ENCODE measurements at places on chromosomes 4 and X.

DNA sequence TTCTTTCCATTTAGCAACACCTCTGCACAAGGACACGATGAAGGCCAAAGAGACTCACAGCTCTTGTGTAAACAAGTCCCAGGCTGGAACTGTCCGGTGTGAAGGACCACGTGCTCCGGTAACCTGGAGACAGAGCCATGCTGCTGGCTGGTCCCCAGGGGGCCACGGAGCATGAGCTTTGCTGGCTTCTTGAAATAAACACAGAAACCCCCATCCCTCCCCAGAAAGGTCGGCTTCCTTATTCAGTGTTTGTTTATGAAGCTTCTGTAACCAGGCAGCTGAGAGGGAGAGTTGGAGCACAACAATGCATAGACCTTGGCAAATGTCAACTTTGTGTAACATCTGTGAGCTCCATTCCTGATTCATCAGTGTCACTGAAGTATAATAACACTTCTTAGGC is 109.4 kb downstream of the GPR143 start:
- no peak for DNase-seq

- no peak for DNase-seq
Measured at GRCh38 chr4:119299260-119299671, 22.7 kb downstream of the FABP2 start.

DNA sequence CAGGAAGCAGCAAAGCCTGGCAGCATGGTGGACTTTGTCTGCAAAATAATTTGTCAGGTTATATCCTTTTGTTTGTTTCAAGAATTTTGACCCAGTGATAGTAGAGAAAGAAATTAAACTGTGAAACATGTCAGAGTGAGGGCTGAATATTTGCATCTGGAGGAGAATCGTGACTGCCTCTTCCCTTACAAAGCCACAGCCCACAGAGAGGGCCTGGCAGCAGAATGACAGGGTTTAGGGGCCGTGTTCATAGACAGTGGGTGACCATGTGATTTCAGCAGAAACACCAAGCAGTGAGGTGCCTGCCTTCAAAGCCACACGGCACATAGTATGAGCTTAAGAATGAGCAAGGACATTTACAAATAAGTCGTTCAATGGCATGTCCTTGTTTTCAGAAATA is 24.4 kb upstream of the PLAC8 start:
- DNase-seq = no peak

GRCh38 chr4:183747931-183748670 is 89.0 kb downstream of the TRAPPC11 start:
- no peak for DNase-seq

DNA sequence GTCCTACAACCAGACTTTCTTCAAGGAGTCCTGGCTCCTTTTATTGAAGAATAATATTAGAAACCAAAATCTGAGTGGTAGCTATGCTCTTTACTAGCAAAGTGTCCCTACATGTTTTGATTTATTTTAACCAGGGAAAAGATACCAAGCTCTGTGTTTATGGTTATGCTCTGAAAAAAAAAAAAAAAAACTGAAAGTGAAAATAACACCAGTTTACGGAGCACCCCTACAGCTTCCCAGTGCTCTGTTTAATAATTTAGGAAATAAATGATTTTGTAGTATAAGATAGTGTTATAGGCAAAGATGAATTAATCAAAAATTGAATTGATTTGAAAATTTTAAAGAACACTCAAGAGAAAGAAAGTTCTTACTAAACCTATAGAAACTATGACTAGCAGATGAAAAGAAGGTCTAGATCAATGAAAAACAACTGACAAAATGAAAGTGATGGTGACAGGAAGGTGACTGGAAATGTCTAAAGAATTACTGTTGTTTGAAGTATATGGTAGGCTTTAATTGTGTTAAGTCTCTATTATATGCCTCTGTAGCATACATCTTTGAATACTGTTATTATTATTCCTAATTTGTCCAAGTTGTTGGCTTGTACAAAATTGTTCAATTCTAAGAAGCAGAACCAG is 1698.4 kb upstream of the PCDH10 start:
- DNase-seq = no peak

- no peak for DNase-seq
Measured at GRCh38 chr4:177178246-177178645, 131.4 kb upstream of the NEIL3 start.
